ENCODE measurements at places on chromosomes 16 and 17.

DNA sequence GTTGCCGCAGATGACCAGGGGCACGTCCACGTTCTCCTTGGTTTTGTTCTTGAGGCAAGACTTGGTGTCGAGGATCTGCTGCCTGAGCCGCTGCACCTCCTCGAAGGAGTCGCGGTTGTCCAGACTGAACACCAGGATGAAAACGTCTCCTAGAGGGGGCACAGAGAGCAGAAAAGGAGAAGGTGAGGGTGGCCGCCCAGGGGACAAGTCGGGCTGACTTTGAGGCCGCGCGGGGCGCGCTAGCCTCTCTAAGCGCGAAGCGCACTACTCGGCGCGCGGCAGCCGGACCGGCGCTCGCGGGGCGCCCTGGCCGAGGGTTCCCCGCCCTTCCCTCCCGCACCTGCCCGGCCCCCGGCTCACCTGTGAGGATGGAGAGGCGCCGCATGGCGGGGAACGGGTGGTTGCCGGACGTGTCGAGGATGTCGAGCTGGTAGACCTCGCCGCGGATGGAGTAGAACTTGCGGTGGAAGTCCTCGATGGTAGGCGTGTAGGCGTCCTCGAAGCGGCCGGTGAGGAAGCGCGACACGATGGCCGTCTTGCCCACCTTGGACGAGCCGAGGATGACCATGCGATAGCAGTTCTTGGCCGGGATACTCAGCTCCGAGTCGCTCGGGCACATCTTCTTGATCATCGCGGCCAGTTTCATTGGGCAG lies 533 bp downstream of the RASD1 start:
- DNase-seq, result no peak

GRCh38 chr16:89289428-89290395 lies 72.2 kb downstream of the ZNF778 start:
- peak; percentile 99 for DNase-seq

DNA sequence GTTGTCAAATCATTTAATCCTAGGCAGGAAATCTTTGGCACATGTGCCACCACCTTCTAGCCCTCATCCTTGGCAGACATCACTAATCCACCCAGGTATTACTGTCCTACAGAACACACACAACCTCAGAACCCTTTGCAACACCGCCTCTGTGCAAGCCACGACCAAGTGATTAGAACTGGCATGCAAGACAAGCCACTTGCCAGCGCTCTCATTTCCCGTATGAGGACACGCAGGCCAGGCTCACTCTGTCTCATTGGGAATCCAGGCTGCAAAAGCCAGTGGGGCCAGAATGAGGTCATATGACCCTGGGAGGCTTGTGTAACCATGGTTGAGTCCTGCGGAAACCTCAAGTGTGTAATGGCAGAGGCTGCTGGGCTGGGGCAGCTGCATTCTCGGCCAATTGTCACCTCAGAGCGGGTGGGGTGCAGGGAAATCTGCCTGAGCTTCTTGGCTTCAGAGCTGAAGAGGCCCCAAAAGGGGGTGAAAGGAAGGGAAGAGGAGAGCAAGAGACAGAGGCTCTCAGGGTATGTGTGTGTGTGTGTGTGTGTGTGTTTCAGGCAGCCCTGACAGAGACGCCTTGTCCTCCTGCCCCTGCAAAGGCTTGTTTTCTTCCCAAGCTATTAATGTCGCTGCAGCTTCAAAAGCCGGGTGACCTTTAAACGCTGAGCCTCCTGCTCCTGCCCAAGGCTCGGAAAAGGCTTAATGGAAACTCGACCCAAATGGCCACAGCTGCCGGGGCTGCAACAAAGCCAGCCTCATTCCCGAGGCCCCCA lies 43.2 kb upstream of the MRPS23 start:
- DNase-seq, result peak; percentile 38

- DNase-seq, result peak; percentile 64
These were observed 27.7 kb downstream of the RTN4RL1 start for GRCh38 chr17:1997289-1997926.
